Fibroblast of villous mesenchyme (primary cell): ENCODE measurements at places on chromosomes 6 and 20.

- DNase-seq: peak; percentile 93
These were observed at the start of gene SESN1 for GRCh38 chr6:109094416-109095035. TSS of gene SESN1 (minus strand) at chr6:109094846. CDS start at chr6:109094073, 773 bp downstream.

DNA sequence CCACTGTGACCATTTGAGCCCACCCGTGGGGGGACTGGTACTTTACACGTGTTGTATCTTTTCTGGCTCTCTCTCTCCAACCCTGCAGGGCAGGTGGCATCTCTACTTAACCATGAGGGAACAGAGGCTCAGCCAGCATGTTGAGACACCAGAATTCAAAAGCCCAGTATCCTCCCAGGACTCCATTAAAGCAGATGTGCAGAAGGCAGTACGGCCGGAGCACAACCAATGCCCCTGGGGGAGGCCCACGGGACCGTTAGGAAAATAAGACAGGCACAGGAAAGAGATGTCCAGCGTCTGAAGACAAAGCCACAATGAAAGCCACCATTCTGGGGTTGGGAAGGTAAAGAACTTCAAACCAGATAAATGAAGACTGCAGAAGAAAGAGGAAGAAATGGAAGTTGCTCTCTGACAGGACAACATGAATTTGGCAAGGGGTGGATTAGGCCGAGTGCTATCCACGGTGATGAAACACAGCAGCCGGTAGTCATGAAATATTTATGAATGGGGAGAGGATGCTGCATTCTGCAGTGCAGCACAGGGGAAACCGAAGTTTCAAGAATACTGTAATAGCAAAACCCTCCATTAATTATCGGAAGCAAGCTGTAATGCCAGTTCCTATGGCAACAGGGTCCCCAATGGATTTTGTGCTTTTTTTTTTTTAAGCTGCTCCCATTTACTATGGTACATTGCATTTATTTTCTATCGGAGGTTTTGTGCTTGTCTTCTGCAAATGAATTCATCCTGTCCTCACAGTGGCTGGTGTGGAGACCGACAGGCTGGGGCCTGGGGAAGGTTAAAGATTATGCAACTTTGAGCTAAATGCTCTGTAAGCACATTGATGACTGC lies 179.4 kb downstream of the NRN1 start:
- no peak for DNase-seq

DNA sequence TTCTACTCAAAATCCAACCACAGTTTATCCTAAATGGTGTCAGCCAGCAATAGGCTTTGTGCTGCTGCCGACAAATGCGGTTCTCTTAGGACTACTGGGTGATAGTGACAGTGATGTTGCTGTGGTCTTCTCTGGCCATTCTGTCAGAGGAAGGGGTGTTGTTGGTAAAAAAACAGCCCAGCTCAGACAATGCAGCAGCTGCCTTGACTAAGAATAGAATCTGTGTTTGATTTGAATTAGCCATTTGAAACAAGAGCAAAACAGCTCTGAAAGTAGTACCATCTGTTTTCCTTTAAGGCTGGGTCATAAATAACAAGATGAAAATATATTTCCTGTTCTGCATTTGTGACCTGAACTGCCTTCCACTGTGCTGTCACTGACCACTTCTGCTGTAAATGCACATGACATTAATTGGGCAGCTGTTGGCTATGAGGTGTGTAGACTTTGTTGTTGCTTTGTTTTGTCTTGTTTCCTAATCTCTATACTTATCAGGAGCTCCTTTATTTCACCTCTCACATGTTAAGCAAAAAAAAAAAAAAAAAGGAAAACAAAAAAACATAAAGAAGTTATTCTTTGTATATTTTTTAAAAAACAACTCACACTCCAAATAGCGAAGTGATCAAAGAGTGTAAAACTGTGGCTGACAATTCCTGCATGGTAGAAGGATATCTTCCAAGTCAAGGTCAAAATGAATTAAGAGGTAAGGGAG lies 497.8 kb upstream of the ARID1B start:
- DNase-seq: peak; percentile 3

DNA sequence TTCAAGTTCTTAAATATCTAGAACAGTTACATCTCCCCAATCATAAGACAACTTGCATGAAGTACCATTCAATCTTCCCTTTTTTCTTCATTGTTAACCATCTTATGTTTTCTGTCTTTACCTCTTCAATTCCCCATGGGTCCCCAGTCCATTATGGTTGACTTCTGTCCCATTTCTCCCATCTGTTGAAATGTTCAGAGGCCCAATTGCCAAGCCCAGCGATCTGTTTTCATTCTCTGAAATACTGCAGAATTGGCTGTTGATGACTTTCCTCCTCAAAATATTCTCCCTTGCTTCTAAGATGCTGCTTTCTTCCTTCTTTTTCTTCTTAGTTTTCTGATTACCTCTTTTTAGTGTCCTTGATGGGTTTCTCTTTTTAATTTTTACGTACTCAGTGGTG lies 26.0 kb downstream of the DSTN start:
- DNase-seq: no peak

DNA sequence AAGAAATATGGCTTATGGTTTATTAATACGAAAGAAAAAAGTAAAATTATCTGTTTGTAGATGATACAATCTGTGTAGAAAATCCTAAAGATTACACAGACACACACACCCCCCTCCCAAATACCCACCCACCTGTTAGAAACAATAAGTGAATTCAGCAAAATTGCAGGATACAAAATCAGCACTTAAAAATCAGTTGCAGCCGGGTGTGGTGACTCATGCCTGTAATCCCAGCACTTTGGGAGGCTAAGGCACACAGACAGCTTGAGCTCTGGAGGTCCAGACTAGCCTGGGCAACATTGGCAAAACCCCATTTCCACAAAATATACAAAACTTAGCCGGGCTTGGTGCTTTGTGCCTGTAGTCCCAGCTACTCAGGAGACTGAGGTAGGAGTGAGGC lies 42.3 kb downstream of the NINL start:
- DNase-seq: peak; percentile 70
